Kidney epithelial cell (primary cell): ENCODE measurements at places on chromosomes 16 and 17. TPM values are rescaled to one million over a fixed set of nuclear protein-coding genes. Genes with fewer than 3 reads are reported as not detected.

The CA5A gene
- total RNA-seq = not detected in 2 replicates

The ARL5C gene
- total RNA-seq = not detected in 2 replicates

The DLX4 gene
- 0.21 and 0.50 TPM in 2 replicates for total RNA-seq

The CA4 gene
- total RNA-seq = not detected in 2 replicates

The SLC52A1 gene
- 0.17 and 0.62 TPM in 2 replicates for total RNA-seq

The PIK3R5 gene
- total RNA-seq = 0.96 and 1.7 TPM in 2 replicates

The ABI3 gene
- total RNA-seq = 0.41 and 0.42 TPM in 2 replicates

The TBX4 gene
- not detected in 2 replicates for total RNA-seq

The TUBD1 gene
- total RNA-seq = 5.9 and 8.3 TPM in 2 replicates

The RAPGEFL1 gene
- 2.3 and 3.4 TPM in 2 replicates for total RNA-seq

The ZNF624 gene
- 8.7 and 11.0 TPM in 2 replicates for total RNA-seq

The KCNJ2 gene
- 0.79 and 0.82 TPM in 2 replicates for total RNA-seq

The TSNAXIP1 gene
- total RNA-seq = 0.62 and 0.63 TPM in 2 replicates

The AKAP10 gene
- total RNA-seq = 14.9 and 18.1 TPM in 2 replicates

The GLTPD2 gene
- not detected in 2 replicates for total RNA-seq

The SBK1 gene
- 10.5 and 12.9 TPM in 2 replicates for total RNA-seq

The ASB16 gene
- total RNA-seq = not detected in 2 replicates

The KRT39 gene
- total RNA-seq = not detected in 2 replicates

The AGRP gene
- total RNA-seq = not detected in 2 replicates

The TAC4 gene
- total RNA-seq = not detected in 2 replicates

The PGAP6 gene
- 114 and 160 TPM in 2 replicates for total RNA-seq

The TEKT1 gene
- not detected in 2 replicates for total RNA-seq

The ITGAL gene
- 0.04 TPM in 1 of 2 replicates, not detected in the other for total RNA-seq

The CRK gene
- 81.7 and 84.9 TPM in 2 replicates for total RNA-seq

The INPP5K gene
- 59.5 and 61.3 TPM in 2 replicates for total RNA-seq

The MYCBPAP gene
- total RNA-seq = 0.14 and 0.50 TPM in 2 replicates

The ETV4 gene
- total RNA-seq = 42.1 and 52.6 TPM in 2 replicates

The FBXL16 gene
- total RNA-seq = 0.17 and 0.82 TPM in 2 replicates

The GSPT1 gene
- total RNA-seq = 87.2 and 93.7 TPM in 2 replicates

The ODAD4 gene
- total RNA-seq = 0.62 and 0.84 TPM in 2 replicates

The KCNH4 gene
- total RNA-seq = 0.14 TPM in 1 of 2 replicates, not detected in the other

The KRTAP9-4 gene
- not detected in 2 replicates for total RNA-seq

The SEZ6L2 gene
- 26.2 and 30.4 TPM in 2 replicates for total RNA-seq

The KRT33B gene
- total RNA-seq = 0.17 TPM in 1 of 2 replicates, not detected in the other

The HSD17B1 gene
- total RNA-seq = 0.34 and 1.8 TPM in 2 replicates

The CNTNAP4 gene
- total RNA-seq = not detected in 2 replicates

The SGF29 gene
- 28.5 and 32.5 TPM in 2 replicates for total RNA-seq

The AKAP1 gene
- 28.6 and 32.6 TPM in 2 replicates for total RNA-seq
